ENCODE measurements at places on chromosomes 12 and 14. TPM values are rescaled to one million over a fixed set of nuclear protein-coding genes. Genes with fewer than 3 reads are reported as not detected.

GRCh38 chr12:122024132-122024785 lies 2.6 kb downstream of the BCL7A start:
- DNase-seq, result no peak

DNA sequence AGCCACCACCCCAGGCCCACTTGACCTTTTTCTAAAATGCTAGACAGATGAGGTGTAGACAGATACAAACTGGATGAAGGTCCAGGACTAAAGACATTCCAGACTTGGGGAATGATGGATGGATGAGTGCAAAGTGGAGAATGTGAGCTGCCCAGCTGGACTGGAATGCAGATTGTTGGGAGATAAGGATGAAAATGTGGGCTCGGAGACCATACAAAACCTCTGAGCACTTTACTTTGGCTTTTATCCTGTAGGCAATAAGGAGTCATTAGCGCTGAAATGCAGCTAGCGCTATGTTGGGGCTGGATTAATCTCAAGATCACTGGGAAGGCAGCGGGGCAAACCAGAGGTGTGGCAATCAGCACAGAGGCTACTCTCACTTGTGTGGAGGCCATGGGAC lies 64.7 kb upstream of the GNPNAT1 start:
- DNase-seq, result no peak

- DNase-seq, result no peak
Observed at GRCh38 chr14:103932791-103933490, 4.7 kb downstream of the TDRD9 start.

- no peak for DNase-seq
Observed at GRCh38 chr14:33504246-33505099, 446.4 kb downstream of the EGLN3 start.

GRCh38 chr14:73888971-73889370 lies 2.3 kb downstream of the ZNF410 start:
- DNase-seq, result no peak

GRCh38 chr14:36208690-36209278 lies 32.3 kb upstream of the PTCSC3 start:
- no peak for DNase-seq

- DNase-seq, result no peak
Observed at GRCh38 chr14:22536853-22537338, 52.1 kb downstream of the DAD1 start.

- DNase-seq, result no peak
Observed at GRCh38 chr14:84579292-84579691, 950.7 kb upstream of the FLRT2 start.

DNA sequence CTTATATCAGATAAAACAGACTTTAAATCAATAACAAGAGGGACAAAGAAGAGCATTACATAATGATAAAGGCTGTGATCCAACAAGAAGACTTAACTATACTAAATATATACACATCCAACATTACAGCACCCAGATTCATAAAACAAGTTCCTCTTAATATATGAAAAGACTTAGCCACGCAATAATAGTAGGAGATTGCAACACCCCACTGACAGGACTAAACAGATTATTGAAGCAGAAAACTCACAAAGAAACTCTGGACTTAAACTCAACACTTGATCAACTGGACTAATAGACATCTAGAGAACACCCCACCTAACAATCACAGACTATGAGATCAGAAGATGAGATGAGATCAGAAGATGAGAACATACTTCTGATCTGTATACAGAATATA lies 5.7 kb upstream of the CLEC14A start:
- DNase-seq, result no peak

- DNase-seq, result no peak
Observed at GRCh38 chr12:28265435-28266042, 75.3 kb downstream of the CCDC91 start.

DNA sequence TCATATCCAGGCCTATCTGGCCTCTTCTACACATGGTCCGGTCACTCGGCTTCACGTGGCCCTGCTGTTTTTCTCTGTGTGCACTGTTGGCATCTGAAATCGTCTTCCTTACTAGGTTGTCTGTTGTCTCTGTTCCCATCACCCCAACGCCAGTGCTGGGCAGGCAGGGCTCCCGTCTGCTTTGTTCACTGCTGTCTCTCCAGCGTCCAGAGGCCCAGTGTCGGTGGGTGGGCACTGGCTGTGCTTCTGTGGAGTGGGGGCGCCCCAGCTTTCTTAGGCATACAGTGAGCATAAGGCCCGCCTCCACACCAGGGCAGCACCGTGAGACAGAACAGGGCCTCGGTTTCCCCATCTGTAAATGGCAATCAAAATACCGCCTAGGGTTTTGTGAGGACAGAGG lies 153.1 kb downstream of the BCL11B start:
- no peak for DNase-seq

DNA sequence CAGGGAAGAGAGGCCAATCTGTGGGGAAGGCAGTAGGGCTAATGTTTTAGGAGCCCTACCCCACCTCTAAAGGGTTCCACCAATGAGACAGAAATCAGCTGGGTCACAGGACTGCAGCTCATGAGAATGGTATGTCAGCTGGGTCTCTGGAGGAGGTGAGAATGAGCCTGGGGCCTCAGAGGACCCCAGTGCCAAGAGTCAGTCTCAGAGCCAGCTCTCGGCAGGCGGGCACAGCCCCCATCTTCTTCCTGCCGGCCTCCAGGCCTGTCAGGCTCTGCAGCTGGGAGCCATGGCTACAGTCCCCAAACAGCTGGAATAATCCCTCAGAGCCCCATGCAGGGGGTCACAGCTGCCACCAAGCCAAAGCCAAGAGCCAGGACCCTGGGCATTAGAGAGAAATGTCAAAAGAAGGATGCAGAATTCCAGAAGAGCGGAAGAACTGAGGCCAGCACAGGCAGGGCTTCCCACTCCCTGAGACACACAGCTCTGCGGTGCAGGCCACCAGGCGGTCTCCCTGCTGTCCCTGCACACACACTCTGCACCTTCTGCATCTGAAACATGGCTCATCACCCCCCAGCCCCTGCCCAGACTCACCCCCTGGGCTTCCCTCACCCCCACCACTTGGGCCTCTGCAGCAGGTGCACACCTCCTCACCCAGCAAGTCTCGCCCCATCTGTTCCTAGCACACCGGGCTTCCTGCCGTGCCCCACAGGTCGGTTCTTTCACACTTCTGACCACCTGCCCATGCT lies 26.0 kb downstream of the ITPK1 start:
- DNase-seq, result no peak

DNA sequence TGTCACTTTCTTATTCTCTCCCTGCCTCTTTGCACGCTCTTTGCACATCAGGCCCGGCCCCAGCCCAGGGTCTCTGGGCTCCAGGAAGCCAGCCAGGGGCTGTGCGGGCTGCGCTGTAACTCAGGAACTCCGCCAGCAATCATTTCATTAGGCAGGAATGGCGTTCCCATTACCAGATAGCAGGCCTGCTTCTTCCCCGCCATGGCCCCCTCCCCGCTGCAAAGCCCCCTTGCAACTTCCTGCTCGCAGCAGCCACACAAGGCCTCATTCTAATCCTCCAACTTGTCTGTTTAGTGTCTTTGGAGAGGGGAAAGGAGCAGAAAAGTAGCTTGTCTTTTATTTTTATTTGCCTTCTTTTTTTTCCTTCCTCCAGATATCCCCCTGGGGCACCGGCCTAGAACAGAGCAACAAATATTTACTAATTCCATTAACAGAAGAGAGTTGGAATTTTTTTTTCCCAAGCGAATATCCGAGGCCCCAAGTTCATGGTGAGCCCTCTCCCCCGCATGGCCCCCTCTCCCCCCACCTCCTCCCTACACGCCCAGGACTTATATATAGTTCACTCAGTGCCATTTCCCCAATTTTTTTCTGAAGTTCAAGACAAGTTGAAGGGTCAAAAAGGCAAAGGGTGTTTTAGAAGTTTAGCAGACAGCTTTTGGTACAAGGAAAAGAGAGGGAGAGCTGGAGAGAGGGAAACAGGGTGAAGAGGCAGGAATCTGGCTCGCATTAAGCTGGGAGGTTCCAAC lies 329.4 kb upstream of the TBX3 start:
- peak; percentile 56 for DNase-seq

DNA sequence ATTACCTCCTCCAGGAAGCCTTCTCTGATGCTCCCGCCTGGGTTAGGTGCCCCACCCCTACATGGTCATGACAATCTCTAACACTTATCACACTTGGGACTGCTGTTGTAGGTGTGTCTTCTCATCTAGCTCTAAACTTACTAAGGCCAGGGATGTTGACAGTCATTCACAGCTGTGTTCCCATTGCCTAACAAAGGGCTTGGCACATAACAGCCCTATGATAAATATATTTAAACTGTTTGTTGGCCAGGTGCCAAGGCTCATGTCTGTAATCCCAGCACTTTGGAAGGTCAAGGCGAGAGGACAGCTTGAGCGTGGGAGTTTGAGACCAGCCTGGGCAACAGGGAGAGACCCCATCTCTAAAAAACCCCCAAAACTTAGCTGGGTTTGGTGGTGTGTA lies 98.8 kb upstream of the RGS6 start:
- DNase-seq, result no peak

- no peak for DNase-seq
Observed at GRCh38 chr14:63296060-63296563, 22.6 kb downstream of the GPHB5 start.

- no peak for DNase-seq
Observed at GRCh38 chr12:98422359-98422758, 93.0 kb upstream of the TMPO start.

DNA sequence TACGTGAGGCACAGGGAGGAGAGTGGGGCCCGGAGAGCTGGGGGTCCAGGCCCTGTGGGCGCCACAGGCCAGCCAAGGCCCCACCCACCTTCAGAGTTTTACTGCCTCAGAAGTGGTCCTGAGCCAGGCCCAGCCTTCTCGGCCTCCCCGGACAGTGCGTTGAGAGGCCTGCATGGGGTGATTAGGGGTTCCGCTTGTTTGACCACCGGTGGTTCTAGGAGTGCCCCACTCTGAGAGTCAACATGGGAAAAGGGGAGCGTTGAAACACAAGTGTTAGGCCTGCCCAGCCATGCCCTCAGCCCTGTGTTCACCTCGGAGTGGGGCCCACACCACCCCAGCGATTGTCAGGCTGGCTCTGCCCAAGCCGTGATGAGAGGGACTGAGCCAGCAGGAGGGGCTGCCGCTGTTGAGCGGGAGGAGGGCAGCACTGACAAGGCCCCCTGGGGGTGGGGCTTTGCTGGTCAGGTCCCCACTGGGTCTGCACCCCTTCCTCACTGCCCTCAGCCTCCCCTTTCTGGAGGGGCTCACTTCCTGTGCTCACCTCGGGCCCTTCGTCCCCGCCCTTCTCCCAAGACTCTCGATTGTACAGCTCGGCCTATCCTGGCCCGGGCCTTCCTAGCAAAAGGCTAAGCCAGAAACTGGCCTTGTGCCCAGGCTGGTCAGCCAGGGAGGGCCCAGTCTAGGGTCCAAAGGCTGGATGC lies 4.8 kb downstream of the CKB start:
- DNase-seq, result no peak

DNA sequence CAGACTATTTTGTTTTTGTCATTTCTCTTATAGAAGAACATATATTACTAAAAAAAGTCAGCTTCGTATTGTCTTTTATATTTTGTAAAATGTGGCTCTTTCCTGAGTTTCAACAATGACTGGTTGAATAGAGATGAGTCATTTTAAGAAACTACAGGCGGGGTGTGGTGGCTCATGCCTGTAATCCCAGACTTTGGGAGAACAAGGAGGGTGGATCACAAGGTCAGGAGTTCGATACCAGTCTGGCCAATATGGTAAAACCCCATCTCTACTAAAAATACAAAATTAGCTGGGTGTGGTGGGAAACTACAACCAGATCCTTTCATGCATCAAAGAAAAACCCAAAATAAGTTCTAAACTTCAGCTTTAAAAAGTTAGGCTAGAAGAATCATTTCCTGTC lies 28.8 kb downstream of the HECTD4 start:
- no peak for DNase-seq

DNA sequence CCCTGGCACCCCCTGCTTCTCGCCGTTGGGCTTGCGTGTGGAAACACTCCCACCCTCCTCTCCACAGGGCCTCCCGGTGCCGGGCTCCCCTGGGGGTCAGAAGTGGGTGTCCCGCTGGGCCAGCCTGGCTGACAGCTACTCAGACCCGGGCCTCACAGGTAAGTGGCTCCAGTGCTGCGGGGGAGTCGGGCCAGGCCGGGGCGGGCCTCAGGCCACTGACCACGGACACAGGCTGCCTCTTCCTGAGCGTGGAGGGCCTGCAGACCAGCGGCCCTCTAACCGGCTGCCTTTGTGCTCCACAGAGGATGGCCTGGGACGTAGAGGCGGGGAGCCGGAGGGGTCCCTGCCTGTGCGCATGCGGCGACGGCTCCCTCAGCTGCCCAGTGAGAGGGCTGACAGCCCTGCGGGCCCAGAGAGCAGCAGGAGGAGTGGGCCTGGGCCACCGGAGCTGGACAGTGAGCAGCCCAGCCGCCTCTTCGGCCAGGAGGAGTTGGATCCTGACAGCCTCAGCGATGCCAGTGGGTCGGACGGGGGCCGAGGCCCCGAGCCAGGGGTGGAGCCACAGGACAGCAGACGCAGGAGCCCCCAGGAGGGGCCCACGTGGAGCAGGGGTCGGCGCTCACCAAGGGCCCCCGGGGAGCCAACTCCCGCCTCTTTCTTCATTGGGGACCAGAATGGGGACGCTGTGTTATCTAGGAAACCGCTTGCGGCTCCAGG lies 21.1 kb downstream of the CEP170B start:
- no peak for DNase-seq

DNA sequence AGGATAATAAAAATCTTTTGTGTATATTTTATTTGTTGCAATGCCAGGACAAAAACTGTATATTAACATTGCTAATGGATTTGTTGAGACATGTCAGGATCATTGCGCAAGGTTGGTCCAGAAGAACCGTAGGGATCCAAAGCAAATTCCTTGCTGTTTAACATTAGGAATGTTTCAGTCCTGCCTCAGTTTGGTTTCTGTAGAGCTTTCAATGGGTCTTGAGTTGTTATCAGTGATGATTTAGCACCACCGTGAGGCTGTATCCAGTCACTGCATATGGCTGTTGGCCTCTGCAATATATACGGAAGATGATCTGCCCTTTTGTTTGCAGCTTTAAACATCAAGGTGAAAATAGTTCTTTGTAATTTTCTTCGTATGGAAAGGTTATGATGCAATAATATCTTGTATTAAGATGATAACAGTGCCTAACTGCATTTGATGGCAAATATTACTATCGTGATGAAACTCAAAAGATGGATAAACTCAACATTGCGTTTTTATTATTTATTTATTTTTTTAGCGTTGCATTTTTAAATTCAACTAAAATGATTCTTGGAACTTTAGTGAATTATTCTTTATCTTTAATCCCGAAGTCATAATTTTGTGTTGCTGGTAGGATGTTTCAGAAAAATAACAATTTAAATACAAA lies 231.2 kb downstream of the AKAP6 start:
- no peak for DNase-seq

The LRRC10 gene
- polyA plus RNA-seq, result 0.14 TPM

The DBX2 gene
- polyA plus RNA-seq, result not detected

The FITM1 gene
- polyA plus RNA-seq, result 1.0 TPM

The IL31 gene
- polyA plus RNA-seq, result not detected

Data from left lung (tissue), 14 donors.